ENCODE measurements at places on chromosomes 12 and 14. TPM values are rescaled to one million over a fixed set of nuclear protein-coding genes. Genes with fewer than 3 reads are reported as not detected.

Gene TMX1
- total RNA-seq, result 11.9 TPM

DNA sequence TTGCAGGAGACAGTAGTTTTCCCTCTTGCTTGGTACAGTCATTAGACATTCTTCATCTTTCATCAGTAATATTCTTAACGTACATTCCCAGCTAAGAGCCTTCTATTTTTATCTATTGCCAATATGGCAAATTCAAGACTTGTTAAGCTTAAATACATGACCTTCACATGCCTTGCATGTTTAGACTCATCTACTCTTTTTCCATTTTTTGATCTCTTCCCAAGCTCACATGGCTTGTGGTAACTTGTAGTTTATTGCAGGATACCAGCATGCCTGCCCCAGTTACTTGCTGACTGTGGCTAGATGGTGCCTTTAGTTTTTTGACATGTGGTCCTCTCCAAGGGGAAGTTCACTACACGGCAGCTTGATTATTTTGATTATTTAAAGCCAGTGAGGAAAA lies 729.0 kb downstream of the SLC6A15 start:
- DNase-seq, result no peak

Gene PLEKHA5
- total RNA-seq, result 53.4 TPM

DNA sequence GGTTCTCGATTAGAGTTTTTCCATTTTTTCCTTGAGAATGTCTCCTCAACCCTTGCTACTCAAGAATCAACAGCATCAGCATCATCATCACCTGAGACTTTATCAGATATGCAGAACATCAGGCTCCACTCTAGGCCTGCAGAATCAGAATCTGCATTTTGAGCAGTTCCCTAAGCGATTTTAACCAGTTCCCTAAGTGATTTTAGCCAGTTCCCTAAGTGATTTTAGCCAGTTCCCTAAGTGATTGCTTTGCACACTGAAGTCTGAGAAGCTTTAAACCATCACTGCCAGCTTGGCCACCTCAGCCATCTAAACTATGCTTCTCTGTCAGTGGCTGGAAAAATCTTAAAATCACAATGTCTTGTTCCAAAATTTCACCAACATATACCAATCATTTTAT lies 29.4 kb upstream of the SLC38A1 start:
- DNase-seq, result no peak

- DNase-seq, result no peak
These were observed 194.1 kb downstream of the AACS start for GRCh38 chr12:125259178-125259867.

Gene KLHL33
- total RNA-seq, result 0.34 TPM

GRCh38 chr12:58895053-58895452 lies 25.3 kb downstream of the LRIG3 start:
- DNase-seq, result no peak

Gene LRRC10
- total RNA-seq, result 12.0 TPM

- no peak for DNase-seq
These were observed 14.0 kb upstream of the PTGDR start for GRCh38 chr14:52253503-52253902.

DNA sequence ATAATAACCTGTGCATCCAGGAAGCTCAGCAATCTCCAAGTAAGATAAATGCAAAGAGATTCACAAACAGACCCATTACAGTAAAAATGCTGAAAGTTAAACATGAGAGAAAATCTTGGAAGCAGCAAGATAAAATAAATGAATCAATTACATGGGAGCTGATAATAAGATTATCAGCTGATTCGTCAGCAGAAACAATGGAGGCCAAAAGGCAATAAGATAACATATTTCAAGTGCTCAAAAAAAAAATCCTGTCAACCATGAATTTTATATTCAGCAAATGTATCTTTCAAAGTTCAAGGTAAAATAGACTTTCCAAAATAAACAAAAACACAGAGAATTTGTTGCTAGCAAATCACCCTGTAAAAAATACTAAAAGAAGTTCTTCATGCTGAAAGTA lies 36.4 kb upstream of the MBIP start:
- no peak for DNase-seq

DNA sequence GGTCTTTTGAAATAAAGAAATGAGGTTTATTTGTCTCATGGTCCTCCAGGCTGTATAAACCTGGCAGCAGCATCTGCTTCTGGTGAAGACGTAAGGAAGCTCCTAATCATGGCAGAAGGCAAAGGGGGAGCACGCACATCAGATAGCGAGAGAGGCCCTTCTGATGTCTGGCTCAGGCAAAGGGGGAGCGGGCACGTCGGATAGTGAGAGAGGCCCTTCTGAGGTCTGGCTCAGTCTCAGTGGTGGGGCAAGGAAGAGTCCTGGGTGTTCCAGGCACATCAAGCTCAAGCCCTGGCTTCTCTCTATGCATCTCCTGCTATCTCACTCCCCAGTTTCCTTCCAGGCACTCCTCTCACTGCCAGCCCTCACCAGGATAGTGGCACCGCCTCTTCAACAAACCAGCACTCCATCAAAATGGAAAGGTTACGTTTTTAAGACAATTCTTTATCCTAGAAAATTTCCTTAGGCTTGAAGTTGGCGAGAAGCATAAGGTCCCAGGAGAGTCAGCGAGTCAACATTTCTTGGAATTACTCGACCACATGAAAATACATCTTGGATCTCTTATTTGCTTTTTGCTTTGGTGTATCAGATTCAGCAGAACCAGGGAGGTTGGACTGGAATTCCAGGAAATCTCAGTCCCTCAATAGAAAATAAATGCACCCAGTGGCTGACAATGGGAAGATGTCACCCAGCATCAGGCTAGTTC lies 189.6 kb upstream of the TMEM132C start:
- DNase-seq, result no peak

GRCh38 chr14:23171222-23171975 lies 12.1 kb downstream of the SLC7A8 start:
- DNase-seq, result no peak

GRCh38 chr14:71467361-71467811 lies 464.8 kb upstream of the RGS6 start:
- no peak for DNase-seq

DNA sequence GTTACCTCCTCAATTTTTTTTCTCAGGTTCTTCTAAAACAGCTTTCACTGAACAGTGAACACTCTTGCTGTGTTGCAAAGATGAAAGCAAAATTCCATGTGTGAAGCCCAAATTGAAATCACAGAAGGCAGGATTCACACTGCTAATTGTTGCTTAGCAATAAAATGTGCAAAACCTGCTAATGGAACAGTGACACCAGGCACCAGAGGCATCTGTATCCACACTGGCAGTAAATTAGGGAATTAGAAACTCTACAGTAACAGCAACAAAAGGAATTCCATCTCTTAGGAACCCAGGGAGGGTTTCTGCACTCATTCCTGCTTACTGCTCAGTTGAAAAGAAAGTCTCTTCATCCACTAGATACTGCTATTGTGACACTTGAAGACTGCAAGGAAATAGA lies 202.3 kb downstream of the GXYLT1 start:
- no peak for DNase-seq
